ENCODE measurements at places on chromosomes 1 and 21.

- DNase-seq, result peak; percentile 76
Observed at GRCh38 chr1:203126151-203126865, 1.2 kb upstream of the ADORA1 start.

DNA sequence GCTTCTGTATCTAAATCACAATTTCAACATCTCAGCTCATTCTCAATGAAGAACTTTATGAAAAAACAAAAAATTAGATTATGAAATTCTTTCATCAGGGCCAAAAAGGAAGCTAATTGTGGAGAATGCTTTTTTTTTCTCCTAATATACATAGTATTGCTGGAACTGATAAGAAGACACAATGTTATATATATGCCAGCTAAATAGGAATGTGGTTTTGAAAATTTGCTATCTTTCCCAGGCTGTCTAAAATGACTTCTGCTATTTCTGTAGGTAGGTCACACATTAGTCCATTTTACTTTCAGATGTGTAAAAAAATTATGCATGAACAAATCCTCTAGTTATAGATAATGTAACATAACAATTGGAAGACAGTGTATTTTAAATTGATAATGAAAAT lies 732.9 kb downstream of the RWDD3 start:
- no peak for DNase-seq

DNA sequence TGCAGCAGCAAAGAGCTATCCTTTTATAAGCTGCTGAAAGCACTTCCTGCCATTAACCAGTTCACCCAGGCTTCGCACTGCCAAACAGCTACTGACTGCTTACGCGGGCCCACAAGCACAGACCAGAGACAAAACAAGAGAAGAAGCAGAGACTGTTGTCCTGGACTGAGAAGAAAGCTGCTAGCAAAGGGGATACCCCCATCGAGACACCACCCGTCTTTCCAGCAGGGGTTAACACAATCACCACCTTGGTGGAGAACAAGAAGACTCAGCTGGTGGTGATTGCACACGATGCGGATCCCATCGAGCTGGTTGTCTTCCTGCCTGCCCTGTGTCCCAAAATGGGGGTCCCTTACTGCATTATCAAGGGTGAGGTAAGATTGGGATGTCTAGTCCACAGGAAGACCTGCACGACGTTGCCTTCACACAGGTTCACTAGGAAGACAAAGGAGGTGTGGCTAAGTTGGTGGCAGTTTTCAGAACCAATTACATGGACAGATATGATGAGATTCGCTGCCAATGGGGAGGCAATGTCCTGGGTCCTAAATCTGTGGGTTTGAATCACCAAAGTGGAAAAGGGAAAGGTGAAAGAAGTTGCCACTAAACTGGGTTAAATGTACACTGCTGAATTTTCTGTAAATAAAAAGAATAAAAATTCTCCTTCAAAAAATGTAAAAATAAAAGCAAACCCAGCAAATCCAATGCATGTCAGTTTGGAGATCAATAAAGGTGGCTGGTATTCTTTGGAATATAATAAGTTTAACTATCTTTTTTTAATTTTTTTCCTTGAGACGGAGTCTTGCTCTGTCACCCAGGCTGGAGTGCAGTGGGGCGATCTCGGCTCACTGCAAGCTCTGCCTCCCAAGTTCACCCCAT lies 1.2 kb downstream of the FMO5 start:
- DNase-seq, result no peak

GRCh38 chr1:213244664-213245091 lies 193.6 kb downstream of the RPS6KC1 start:
- peak; percentile 55 for DNase-seq

DNA sequence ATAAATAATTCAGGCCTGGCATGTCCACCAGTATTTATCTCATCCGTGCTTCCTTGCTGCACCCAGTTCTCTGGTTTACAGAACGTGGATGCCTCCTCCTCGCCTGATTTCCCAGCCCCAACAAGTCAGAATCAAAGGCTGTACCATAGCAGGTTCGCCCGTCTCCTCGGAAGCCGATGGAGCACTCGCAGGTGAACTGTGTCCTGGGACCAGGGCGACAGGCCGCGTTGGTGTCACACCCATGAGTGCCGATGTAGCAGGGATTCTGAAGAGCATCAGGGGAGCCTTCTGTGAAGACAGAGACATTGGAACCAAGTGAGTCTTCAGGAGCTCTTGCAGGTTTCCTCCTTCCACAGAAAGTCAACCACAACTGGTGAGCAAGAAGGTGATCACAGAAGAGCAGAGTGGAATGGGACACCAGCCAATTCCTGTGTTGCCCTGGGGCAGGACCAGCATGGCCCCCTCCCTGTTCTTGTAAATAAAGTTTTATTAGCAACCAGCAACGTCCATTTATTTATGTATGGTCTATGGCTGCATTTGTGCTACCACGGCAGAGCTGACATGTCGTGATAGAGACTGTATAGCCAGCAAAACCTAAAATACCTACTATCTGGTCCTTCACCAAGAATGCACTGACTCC lies 40.8 kb downstream of the NID1 start:
- DNase-seq, result no peak

GRCh38 chr1:22038036-22038435 lies 14.5 kb upstream of the CDC42 start:
- DNase-seq, result no peak

DNA sequence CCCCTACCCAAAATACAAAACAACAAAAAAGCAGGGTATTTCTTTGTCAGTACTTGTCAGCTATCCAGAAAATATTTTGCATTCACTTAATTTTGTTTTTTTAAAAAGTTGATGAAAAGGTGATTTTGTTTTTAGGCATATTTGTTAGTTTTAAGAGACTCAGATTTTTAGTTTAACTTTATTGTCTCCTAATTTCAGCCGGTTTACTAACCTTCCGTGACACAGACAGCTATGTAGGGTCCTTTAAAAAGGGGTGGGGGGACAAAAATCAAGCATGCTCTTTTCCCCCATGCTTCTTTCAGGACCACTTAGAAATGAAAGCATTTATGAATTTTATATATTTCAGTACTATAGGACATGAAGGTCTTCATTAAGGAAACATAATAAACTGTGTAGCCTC lies 1.6 kb downstream of the PBX1 start:
- no peak for DNase-seq
